ENCODE measurements at places on chromosomes 1 and 21.
A peak's percentile ranks its signal among the peaks of the same experiment; 100 is the strongest.

GRCh38 chr1:32413507-32414185, 19.4 kb upstream of the BSDC1 start:
- DNase-seq, result peak; percentile 72

DNA sequence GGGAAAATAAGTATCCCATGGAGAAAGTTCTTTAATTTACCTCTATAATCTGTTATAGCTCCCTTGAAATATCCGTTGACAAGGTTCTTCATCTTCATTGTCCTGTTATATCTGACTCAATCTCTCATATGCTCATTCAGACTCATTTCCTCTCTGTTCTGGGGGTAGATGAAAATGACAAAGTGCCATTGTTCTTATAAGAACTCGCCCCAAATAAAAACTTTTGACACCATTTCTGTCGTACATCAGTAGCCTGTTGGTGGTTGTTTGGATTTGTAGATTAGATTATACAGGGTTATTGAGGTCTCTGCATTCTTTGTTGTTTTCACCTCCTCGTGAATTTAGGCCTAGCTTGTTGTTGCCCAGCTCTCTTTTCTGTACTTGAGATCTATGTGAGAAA, 55.2 kb upstream of the IPO9 start:
- DNase-seq, result no peak

- DNase-seq, result peak; percentile 85
Observed at GRCh38 chr1:25774921-25775771, 24.8 kb upstream of the SELENON start.

GRCh38 chr1:91784191-91784590, 101.8 kb downstream of the TGFBR3 start:
- DNase-seq, result no peak

GRCh38 chr1:41983451-41983850, 64.7 kb upstream of the HIVEP3 start:
- DNase-seq, result no peak

GRCh38 chr1:10204003-10204642, 6.2 kb upstream of the KIF1B start:
- no peak for DNase-seq

DNA sequence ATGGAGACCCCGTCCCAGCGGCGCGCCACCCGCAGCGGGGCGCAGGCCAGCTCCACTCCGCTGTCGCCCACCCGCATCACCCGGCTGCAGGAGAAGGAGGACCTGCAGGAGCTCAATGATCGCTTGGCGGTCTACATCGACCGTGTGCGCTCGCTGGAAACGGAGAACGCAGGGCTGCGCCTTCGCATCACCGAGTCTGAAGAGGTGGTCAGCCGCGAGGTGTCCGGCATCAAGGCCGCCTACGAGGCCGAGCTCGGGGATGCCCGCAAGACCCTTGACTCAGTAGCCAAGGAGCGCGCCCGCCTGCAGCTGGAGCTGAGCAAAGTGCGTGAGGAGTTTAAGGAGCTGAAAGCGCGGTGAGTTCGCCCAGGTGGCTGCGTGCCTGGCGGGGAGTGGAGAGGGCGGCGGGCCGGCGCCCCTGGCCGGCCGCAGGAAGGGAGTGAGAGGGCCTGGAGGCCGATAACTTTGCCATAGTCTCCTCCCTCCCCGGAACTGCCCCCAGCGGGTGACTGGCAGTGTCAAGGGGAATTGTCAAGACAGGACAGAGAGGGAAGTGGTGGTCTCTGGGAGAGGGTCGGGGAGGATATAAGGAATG, 505 bp downstream of the LMNA start:
- DNase-seq, result peak; percentile 34

DNA sequence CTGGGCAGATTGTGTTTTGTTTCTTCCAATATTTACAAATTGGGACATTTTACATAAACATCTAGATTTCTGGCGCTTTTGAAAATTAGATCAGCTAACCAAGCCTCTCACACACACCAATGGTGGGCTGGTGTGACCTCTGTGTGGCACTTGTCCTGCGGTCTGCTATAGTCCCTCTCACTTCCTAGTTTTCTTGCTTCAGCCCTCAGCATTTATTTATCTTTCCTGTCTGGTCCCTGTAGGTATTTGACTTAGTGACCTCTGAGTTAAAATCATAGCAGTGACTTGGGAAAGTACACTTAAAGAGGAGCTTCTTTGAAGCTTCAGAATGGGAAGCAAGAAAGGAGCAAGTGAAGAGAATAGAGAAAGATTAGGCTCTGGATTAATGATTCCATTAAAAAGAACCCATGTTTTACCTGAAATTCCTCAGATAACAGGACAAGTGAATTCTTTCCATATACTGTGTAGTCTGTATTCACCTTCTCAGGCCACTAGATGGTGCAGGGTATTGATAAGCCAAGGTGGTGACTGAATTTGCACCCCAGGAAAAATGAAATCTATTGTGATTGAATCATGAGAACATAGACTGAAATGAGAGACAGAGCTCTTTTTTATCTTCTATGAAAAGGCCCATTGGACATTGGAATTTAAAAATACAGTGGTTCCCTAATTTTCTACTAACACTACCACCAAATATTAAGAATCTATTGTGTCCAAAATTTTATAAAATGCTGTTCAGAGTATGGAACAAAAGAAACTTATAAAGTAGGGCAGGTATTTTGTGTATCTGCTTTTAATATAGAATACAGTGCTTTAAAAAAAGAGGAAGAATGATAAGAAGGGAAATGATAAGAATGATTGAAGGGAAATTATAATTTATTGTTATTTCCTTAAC, 7.1 kb upstream of the DIPK1A start:
- no peak for DNase-seq

DNA sequence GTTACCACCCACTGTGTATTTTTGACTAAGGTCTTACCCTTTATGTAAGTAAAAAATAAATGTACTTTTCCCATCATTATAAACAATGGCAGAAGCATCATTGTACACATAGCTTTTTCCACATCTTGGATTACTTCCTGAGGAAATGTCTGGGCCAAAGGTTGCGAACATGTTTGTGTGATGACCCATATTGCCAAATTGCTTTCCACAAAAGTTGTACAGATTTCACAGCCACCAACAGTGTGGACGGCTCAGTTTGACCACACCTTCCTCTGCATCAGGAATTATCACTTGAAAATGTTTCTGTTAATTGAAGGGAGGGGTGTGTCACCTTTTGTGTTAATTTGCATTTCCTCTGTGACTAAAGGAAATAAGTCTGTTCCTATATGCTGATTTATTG, 25.7 kb downstream of the AKNAD1 start:
- no peak for DNase-seq

DNA sequence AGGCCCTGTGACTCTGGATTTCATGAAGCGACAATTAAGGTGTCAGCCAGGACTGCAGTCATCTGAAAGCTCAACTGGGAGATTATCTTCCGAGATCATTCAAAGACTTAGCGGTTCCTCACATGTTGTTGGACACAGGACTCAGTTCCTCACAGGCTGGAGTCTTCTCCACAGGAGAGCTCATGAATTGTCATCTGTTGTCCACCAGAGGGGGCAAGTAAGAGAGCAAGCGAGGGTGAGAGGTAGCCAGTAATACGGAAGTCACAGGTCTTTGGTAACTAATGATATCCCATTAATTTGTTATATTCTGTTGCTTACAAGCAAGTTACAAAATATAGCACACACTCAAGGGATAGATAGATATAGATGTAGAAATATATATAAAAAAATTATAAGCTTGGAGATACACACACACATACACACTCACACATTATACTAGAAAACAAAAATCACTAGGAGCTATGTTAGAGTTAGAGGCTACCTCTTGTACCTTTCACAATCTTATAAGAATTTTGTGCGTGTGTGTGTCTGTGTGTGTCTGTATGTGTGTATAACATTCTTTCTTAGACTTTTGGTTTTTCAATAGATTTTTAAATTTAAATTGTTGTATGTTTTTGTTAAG, 1695.3 kb downstream of the BRINP3 start:
- DNase-seq, result no peak

DNA sequence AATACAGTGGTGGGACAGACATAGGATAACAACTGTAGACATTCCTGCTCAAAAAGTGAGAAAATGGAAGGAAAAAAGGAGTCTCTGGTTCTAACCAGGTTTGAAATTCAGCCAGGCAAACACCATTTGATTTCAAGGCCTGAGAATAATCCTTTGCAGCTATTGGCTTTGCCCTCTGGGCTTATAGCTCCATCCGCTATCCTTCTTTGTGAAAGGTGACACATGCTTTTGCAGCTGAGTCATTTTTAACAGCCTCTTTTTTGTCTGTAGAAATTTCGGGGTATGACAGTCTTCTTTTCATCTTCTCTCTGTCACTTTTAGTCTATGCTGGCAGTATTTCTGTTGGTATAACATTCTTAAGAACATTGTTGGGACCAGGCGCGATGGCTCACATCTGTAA, 16.2 kb downstream of the SDHC start:
- no peak for DNase-seq

DNA sequence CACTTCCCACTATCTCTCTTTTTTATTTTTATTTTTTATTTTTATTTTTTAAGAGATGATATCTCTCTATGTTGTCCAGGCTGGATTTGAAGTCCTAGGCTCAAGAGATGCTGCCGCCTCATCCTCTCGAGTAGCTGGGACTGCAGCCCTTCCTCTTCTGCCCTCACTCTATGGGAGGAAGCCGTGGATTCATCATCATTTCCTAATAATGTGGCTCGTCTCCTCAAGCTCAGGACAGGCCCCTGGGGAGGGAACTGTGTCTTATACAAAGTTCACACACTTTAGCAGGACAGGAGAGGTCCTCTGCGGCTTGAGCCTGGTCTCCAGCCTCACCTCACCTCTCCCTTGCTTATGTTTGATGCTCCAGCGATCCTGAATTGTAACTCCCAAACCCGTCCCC, 16.5 kb upstream of the IFFO2 start:
- no peak for DNase-seq

- no peak for DNase-seq
Observed at GRCh38 chr1:169568497-169568896, 17.8 kb downstream of the F5 start.
